Activated T-cell treated with anti-CD3 and anti-CD28 coated beads for 1 hour (primary cell): ENCODE measurements at places on chromosomes 6 and 20.

- DNase-seq, result peak; percentile 38
Measured at GRCh38 chr20:63056236-63057170, 49.7 kb upstream of the BHLHE23 start.

- DNase-seq, result no peak
Measured at GRCh38 chr6:8069631-8070284, 5.6 kb upstream of the BLOC1S5 start.

GRCh38 chr20:57378646-57379262 lies 12.4 kb upstream of the RBM38 start:
- no peak for DNase-seq

GRCh38 chr6:150627585-150628025 lies 27.9 kb downstream of the PLEKHG1 start:
- DNase-seq, result no peak

DNA sequence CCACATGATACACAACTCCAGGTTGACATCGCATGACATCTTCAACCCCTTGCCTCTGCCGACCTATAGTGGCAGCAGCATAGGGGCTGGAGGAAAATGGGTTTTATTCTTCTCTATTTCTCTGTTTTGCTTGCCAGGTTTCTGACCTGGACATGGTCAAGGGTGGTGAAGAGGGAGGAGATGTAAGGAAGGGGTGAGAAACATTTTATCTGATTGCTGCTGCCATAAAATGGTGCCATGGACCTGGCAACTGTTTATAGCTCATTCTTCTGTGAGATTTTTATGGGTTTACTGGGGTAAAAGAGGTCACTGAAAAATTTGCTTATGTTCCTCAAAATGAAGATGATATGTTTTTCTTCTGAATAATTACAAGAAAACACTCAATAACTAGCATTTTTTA lies 266.7 kb upstream of the FOXQ1 start:
- no peak for DNase-seq

DNA sequence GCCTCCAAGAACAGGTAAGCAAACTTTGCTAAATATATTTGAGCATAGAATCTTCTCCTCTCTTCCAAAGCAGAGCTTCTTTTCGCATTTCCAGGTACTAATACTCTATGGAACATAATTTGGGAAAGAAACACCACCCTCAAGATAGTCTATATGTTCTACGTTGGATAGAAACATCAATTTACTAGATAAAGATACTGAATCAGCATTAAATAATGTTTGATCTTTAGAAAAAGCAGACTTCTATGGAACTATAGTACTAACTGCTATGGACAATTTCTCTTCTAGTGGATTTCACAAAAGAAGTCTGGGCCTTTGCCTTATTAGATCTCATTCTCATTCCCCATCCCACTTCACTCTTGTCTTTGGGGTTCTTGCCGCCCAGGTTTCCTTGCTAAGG lies 103.0 kb downstream of the CDK19 start:
- no peak for DNase-seq
